ENCODE measurements at places on chromosomes 12 and 14.

- no peak for DNase-seq
Observed at GRCh38 chr12:56476972-56477432, 8.6 kb downstream of the SPRYD4 start.

DNA sequence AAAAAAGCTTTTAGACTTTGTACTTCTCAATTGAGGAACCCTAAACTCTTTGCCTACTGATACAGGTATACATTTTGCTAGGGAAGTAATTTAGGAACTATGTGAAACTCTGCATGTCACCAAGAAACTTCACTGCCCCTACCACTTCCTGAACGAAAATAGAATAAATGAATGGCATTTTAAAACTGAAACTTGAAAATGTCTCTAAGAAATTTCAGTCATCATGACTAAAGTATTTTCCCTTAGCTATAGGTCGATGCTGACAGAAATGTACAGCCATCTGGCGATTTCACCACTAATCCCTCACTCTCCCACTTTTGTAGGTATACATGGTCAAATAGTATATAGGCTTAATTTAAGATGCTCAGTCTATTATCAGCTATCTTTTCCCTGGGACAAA is 194.9 kb upstream of the SYT10 start:
- no peak for DNase-seq

DNA sequence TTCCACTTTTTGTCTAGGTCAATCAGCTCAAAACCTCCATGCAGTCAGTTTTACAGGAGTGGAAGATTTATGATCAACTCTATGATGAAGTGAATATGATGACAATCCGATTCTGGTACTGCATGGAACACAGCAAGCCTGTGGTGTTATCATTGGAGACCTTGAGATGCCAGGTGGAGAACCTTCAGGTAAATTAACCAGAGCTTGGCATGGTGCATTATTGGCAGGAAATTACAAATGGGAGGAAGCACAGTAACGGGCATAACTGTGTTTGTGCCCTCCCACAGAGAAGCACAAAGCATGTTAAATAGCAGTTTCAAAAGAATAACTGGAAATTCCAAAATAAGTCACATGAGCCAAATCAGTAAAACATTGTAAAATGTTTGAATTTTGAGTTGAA is 135.6 kb downstream of the ESR2 start:
- no peak for DNase-seq

DNA sequence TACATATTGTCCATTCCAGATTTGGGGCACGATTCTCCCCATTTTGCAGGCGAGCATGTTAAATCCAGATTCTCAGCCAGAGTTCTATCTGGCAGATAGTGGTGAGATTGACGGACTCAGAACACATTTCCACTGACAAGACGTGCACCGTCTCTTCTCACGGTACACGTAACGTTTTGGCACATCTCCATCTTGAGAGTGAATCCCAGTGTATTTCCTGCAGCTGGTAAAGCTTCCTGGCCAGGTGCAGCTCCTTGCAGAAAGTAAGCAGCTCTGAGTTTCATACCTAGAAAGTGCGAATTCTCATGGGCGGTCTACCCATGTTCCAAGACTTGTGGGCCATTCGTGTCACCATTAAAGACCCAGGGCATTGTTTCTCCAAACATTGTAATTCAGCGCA is 102.6 kb downstream of the TSPAN9 start:
- DNase-seq, result no peak

DNA sequence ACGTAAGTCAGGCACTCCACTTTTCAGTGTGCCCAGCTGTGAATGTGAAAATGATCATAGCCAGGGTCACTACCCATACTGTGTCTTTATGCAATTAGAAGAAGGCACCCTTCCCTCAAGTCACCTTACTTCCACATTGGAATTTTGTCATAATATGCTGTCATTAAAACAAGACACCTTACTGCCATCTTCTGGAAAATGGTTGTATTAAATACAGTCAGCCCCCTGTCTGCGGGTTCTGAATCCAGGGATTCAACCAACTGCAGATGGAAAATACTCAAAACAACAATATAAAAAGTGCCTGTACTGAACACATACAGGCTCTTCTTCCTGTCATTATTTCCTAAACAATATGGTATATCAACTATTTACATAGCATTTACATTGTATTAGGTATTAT is 70.2 kb upstream of the TBX5 start:
- no peak for DNase-seq
